Putamen (tissue), 1 donor: ENCODE measurements at places on chromosomes 7 and 10.

- DNase-seq = no peak
These were observed 69.4 kb downstream of the ZRANB1 start for GRCh38 chr10:125011171-125011925.

DNA sequence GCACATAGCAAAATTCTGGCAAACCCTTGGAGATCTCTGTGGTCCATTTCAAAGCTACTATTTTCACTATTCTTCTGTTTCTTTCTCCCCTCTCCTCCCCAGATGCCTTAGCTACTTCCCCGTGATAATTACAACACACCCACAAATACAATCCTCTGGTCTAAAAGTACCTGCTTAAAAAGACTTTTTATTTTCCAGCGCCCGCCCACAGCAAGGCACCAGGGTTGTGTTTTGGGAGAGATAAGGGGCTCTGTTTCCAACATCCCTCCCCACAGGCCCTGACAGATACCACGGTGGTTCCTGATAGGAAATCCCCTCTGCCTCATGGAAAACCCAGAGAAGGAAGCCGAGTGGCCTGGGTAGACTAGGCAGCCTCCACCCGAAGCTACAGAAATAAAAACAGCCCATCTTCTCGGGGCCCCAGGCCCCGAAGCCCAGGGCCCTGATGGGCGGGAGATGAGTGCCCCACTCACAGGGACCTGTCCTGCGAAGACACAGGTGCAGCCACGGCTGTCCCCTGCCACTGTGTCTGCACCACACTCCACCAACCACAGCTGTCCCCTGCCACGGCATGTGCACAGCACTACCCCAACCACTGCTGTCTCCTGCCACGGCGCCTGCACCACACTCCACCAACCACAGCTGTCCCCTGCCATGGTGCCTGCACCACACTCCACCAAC lies 19.7 kb downstream of the CALML5 start:
- DNase-seq = no peak

- DNase-seq = no peak
These were observed 93.1 kb downstream of the ATE1 start for GRCh38 chr10:121834757-121835156.

- no peak for DNase-seq
These were observed 65.3 kb upstream of the ZMIZ1 start for GRCh38 chr10:79003183-79004100.

DNA sequence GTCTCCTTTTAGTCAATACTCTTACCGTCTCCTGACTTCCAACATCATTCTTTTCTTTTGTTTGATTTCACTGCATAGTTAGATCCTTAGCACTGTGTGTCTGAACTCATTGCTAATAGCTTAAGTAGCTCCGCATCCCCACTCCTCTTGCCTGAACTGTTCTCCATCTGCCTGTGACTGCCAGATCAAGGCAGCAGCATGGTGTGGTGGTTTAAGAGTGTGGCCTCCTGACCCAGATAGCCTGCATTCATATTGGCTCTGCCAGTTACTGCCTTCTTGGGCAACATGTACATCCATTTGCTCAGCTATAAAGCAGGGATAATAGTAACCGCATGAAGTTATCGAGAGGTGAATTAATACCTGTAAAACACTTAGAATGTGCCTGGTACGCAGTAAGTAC lies 50.8 kb downstream of the SUFU start:
- no peak for DNase-seq

GRCh38 chr7:78473021-78473420 lies 674.4 kb downstream of the PHTF2 start:
- no peak for DNase-seq

GRCh38 chr10:58898854-58899573 lies 277.4 kb upstream of the PHYHIPL start:
- DNase-seq = no peak

GRCh38 chr7:87312215-87312865 lies 33.1 kb upstream of the CROT start:
- DNase-seq = peak; percentile 53

DNA sequence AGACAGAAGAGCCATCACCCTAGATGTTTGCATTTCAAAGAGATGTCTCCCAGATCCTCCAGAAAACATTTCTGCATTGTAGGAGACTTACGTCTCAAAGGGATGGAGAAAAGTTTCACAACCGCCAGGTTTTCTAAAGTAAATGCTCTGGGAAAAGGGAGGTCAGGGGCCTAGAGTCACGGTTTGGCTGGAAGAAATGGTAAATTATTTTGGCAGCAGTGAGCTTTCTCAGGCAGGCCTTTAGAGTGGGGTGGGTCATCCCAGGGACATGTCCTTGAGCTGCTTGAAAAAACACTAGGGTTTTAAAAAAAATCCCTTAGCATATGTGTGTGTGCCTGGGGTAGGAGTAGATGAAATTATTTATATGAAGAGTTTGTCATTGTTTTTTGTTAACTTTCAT lies 728.8 kb downstream of the TYW1 start:
- DNase-seq = no peak

- DNase-seq = no peak
These were observed 47.9 kb upstream of the IGFBP3 start for GRCh38 chr7:45968856-45969541.

DNA sequence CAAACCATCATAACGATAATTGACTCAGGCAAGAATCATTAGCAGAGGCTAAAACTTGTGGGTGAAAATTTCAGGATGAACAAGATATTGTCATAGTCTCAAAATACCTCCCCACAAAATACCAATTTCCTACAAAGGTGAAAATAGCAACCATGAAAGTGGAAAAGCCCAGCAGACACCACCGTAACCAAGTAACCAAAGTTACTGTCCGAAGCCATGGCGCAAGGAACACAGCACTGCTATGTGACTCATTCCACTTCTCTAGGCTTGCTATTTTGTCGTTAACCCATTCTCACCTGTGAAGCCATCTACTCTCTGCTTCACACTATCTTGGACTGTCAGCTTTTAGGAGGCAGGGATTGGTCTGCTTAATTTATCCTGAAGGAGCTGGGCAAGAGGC lies 113.8 kb upstream of the CACUL1 start:
- DNase-seq = no peak

GRCh38 chr10:123750901-123751300 lies 84.7 kb downstream of the GPR26 start:
- no peak for DNase-seq
